ENCODE measurements at places on chromosomes 1 and 21. TPM values are rescaled to one million over a fixed set of nuclear protein-coding genes. Genes with fewer than 3 reads are reported as not detected.
A peak's percentile ranks its signal among the peaks of the same experiment; 100 is the strongest.

- DNase-seq = peak; percentile 44
Measured at GRCh38 chr1:180157108-180157507, 2.4 kb downstream of the QSOX1 start.

DNA sequence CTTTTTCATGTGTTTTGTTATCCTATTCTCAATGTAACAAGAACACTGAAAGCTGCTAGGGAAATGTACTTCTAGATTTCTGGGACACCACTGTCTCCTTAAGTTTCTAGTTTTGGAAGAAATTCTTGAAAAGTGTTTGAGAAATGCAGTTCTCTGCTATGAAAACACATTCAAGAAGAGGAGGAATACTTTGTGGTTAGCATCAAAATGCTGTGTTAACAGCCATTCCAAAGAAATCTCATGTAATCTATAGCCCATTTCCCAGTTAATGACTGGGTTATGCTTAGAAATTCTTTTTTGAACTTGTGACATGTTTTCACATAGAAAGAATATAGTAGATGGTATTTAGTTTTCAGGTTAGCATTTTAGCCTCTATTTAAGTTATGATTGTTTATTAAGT is 6.0 kb downstream of the RAVER2 start:
- no peak for DNase-seq

GRCh38 chr1:236795757-236796667 is 920 bp downstream of the MTR start:
- no peak for DNase-seq

DNA sequence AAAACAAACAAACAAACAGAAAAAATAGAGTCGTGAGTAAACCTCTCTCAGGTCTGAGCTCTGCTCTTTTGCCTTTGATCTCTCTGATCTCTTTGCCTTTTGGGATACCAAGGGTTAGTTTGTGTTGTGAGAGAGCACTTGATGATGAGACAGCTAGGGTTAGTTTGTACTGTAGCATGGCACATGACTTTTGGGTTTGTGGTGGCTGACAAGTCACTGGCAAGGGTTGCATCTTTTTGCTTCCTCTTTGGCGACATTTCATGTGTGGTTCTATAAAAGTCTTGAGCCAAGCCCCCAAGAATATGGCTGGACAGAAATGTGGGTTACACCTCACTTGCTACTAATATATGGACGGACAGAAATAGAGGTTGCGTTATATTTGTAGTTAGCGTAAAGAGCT is 60.5 kb downstream of the TESK2 start:
- DNase-seq = no peak

DNA sequence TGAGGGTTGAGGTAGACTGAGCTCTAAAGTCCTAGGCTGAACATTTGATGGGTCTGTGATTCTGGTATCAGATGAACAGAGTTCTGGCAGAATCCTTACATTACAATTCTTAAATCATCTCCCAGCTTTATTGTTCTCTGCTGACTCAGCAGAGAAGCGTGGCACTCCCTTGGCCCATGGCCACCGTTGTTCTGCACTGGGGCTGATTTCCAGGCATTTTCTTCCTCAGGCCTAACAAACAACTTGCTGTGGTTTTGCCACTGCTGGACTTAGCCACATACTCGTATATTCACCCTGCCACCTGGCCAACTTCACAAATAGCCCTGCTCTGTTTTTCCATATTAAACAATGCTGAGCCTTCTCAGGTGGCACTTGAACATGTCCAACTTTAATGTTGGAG is 223.2 kb downstream of the TNR start:
- no peak for DNase-seq

- no peak for DNase-seq
Measured at GRCh38 chr1:203202431-203203245, 16.1 kb upstream of the CHI3L1 start.

- DNase-seq = no peak
Measured at GRCh38 chr1:44048532-44049215, 17.4 kb upstream of the SLC6A9 start.

DNA sequence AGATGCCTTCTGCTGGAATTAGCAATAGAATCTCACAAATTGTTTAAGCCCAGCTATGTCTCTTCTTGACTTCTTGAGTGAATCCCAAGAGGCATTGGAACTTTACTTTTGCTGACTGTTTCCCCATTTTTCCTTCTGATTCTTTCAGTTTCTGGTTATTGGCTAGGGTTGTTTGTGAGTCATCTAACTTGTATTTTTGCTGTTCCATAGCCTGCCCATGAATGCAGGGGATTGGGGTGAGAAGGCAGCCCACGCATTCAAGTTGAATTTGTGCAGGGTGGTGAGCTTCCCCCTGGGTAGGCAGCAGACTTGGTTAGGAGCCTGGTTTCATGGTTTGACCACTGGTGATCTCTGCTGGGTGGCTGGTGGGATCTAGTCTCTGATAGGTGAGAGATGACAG is 10.4 kb upstream of the KLF17 start:
- no peak for DNase-seq

GRCh38 chr21:17388226-17388625 is 124.6 kb upstream of the CXADR start:
- DNase-seq = no peak

DNA sequence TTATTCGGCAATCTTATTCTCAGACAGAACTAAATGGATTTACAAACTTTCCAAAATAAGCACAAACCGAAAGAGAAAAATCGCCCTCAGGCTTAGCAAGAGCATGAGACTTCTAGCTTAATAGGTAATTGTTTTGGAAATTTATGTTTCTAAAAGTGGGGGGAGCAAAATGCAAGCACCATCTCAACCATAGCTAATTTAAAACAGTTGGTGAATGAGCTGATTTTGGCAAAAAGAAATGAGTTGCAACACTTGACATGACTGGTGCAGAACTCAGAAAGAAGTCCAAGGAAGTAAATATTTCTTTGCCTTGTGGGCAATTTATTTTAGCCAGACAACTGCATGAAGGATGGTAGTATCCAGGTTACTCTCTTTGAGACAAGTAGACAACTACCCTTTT is 71.5 kb upstream of the PTGFR start:
- DNase-seq = no peak

- DNase-seq = no peak
Measured at GRCh38 chr1:54287801-54288211, 87.8 kb downstream of the MRPL37 start.

DNA sequence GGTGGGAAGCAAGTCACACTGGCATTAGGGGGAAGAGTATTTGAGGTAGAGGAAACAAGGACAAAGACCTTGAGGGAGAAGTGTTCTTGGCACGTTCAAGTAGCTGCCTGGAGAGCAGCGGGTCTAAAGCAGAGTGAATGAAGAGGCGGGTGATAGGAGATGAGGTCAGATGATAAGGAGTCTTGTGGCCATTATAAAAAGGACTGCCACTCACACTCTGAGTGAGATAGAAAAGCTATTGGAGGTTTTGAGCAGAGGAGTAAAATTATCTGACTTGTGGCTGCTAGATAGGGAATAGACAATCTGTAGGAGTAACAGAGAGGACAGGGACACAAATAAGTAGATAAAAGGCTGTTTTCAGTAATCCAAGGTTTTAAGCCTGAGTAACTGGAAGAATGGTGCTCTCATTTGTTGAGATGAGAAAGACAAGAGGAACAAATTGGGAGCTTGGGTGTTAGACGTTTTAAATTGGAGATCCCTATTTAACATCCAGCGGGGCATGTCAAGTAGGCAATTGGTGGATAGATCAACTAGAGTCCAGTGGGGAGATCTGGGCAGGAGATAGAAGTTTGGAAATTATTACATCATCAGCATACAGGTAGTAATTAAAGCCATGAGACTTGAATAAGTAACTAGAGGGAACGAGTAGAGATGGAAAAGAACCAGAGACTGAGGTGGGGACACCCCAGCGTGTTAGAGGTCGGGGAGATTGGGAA is 43.7 kb downstream of the HENMT1 start:
- DNase-seq = no peak

- no peak for DNase-seq
Measured at GRCh38 chr21:44043613-44044012, 31.5 kb downstream of the TRAPPC10 start.

- peak; percentile 95 for DNase-seq
Measured at GRCh38 chr1:225652729-225653462, at the start of gene ENAH. TSS of gene ENAH (minus strand) at chr1:225653123. CDS start at chr1:225652690, 433 bp downstream.

GRCh38 chr1:93196591-93196990 is 16.1 kb downstream of the CCDC18 start:
- no peak for DNase-seq

- DNase-seq = no peak
Measured at GRCh38 chr1:219523411-219523810, 89.5 kb downstream of the ZC3H11B start.

GRCh38 chr21:33296156-33296555 is 28.6 kb upstream of the IFNAR1 start:
- no peak for DNase-seq

GRCh38 chr21:43721206-43721605 is 2.3 kb downstream of the PDXK start:
- no peak for DNase-seq

DNA sequence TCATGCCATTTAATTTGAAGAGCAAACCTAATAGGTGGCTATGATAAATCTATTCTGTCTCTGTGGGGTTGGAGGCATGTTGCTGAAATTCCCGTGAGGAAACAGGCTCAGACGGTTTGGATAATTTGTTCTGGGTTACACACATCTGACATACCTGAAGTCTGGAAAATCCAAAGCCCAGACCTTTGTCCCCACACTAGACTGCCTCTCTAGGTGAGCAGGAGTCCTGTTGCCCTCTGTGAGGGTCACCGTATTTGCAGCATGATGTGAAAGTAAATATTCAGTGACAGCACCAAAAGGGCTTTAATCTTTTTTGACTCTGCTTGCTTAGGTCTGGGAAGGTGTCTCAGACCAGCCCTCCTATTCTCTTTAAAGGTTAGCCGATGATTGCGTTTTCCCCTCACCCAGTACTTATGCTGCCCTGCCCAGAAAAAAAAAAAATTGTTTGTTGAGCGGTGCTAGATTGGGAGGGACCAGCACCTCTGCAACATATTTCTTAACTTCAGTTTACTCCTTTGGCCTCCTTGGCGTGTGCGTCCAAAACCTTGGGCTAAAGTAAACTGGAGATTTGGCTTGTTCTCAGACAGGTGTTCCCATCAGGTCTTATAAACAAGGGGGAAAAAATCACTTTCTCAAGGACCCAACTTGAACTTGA is 67.0 kb downstream of the CACHD1 start:
- no peak for DNase-seq

DNA sequence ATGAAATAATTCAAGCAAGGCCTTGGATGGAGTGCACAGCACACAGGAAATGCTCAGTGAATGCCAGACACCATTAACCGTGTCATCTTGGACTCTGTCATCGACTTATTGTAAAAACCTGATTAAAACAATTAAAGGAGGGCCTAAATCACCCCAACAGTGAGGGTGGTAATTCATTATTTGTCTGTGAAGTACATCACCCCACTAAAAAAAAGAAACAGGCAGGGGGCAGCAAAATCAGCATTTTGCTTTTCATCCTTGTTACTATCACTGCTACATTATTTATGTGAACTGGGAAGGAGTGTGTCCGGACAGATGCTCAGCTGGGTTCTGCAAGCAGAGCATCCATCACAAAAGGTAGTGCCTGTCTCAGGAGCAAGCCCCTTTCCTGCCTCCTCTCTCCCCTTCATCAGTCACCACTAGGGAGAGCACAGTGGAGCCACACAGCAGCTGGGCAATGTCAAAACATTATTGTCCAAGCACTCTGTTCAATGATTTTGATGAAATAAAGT is 98.5 kb downstream of the RERE start:
- no peak for DNase-seq

DNA sequence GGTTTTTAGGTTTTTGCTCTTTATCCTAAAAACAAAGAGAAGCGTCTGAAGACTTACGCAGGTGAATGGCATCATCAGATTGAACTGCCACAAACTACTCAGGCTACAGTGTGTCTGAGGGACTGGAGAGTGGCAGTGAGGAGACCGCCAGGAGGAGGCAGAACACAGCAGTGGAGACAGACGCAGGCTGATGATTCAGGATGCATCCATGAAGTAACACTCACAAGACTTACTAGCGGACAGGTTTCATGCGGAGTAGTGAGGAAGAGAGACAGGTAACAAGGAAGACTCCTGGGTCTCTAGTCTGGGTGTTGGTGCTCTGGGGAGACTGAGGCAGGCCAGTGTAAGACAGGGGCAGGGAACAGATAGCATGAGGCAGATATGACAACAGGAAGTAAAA is 5.7 kb downstream of the HSF2BP start:
- DNase-seq = no peak

The LHX4 gene
- total RNA-seq = 0.70 TPM

The APH1A gene
- 147 TPM for total RNA-seq

The ZNF697 gene
- total RNA-seq = 8.3 TPM

The NID1 gene
- 149 TPM for total RNA-seq

The AKIRIN1 gene
- total RNA-seq = 42.5 TPM

The KLF17 gene
- total RNA-seq = not detected

The DMBX1 gene
- not detected for total RNA-seq

The HES3 gene
- total RNA-seq = not detected

The PYCR2 gene
- 59.3 TPM for total RNA-seq

The MYBPH gene
- total RNA-seq = not detected

The TSTD1 gene
- 0.73 TPM for total RNA-seq
